ENCODE measurements at places on chromosomes 2 and 18.

GRCh38 chr18:6569813-6570212, 155.1 kb upstream of the L3MBTL4 start:
- DNase-seq, result no peak

- DNase-seq, result no peak
Observed at GRCh38 chr2:221422516-221423209, 149.4 kb downstream of the EPHA4 start.

DNA sequence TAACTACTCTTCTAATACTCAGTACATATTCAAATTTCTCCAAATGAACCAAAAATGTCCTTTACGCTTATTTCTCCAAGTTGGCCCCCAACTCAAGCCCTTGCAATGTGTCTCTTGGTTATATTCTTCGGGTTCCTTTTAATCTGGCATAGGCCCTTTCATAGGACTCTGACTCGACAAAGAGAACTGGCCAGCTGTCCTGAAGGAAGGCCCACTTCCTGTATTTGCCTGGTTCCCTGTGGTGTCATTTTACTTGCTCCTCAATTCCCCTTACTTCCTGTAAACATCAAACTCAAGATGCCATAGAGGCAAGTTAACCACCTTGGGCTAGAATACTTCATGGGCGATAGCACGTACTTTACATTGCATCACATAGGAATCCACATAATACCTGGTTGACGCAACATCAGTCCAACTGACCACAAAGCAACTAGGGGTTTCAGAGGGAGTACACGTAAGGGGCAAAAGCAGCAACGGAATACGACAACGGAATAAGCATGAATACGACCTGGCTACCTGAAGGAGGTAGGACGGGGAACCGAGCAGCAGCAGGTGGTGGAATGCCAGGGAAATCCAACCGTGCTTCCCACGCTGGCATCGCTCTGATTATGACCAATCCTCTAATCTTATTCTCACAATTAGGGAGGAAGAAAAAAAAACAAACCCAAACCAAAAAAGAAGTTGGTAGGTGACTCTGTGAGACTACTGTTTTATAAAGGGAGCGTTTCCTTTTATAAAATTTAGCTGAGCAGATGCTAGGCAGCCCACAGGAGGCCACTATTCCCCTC, 823 bp upstream of the GORASP2 start:
- DNase-seq, result no peak

DNA sequence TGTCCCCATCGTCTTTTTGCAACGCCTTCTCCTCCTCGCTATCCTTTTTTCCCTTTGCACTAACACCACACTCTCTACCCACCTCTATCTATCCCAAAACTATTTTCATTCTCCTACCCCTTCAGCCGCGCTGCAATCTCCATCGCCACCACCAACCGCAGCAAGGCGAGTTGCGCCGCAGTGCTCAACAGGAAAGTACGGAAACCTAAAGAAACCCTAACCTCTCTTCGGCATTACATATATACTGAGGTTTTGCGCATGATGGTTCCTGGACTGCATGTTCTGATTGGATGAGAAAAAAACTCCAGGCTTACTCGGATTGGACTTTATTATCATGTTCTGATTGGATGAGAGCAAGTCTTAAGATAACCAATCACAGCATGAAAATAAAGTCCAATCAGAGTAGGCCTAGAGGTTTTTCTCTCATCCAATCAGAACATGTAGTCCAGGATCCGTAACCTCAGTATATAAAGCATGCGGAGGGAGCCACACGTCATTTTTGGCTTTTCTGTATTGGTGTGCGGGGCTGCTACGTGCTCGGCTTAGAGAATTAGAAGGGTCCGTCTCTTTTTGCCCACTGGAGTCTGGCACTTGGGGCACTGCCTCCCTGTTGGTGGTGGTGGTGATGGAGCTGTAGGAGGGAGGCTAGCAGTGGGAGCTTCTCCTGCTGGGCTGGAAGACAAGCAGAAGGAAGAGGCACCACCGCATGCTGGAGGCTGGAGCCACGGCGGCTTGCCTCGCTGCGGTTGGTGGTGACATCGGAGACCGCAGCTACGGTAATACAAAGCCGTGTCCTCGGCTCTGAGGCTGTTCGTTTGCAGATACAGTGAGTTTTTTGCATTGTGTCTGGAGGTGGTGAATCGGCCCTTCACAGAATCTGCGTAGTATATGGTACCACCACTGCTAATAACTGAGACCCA, 76.1 kb downstream of the TEKT4 start:
- no peak for DNase-seq

- DNase-seq, result no peak
Observed at GRCh38 chr2:125479143-125479636, 1176.8 kb upstream of the GYPC start.

GRCh38 chr18:61082976-61083630, 250.1 kb upstream of the CDH20 start:
- DNase-seq, result no peak

- no peak for DNase-seq
Observed at GRCh38 chr2:225637259-225637658, 237.7 kb downstream of the NYAP2 start.

GRCh38 chr2:85613717-85614515, 2.0 kb upstream of the C2orf68 start:
- DNase-seq, result no peak
